ENCODE measurements at places on chromosomes 4 and X.

- no peak for DNase-seq
Measured at GRCh38 chr4:51885363-51885762, 42.4 kb downstream of the DCUN1D4 start.

- DNase-seq = no peak
Measured at GRCh38 chr4:71550220-71551165, 211.7 kb downstream of the SLC4A4 start.

DNA sequence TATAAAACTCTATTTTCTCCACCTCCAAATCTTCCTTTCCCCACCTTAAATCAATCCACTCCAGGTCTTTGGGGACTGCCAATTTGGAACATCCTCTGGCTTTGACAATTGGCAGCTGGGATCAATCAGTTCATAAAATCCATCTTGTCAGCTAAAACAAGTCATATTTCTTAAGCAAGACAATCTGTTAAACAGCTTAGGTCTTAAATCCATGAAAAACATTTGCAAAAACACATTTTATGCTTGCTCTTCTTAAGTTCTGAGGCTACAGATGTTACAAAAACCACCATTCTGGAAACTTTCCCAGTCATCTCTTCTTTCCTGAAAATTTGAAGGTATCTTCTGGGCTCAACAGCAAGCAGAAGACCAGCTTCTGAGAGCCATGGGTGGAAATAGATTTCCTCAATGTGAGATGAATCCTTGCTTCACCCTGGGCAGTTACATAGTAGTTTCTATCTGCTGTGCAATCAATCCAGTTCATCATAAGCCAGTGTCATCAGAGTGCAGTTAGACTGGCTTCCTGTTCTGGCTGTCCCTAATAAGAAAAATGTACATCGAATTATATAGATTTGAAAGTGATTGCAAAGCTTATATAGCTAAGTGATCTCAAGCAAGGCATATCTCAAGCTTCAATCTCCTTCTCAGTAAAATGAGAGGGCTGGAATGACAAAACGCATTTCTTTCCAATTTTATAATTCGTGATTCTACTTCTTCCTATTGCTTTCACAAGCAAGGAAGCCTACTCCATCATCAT is 402.7 kb upstream of the INTU start:
- DNase-seq = no peak

DNA sequence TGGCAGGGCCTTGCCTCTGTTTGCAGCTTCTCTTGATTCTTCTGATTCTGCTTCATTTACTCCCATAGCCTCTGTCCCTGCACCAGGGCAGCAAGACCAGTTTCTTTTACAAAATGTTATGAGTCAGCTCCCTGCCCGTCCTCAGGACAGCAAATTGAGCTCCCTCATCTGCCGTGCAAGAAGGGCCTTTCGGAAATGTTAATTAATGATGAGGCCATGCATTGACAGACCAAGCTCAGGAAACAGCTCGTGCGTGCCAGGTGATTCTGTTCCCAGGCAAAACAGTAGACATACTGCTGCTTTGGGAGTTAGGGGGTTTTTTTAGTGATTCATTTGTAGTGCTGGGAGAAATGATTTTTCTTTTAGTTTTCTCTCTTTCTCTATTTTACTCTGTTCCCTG is 231.7 kb downstream of the FBXW7 start:
- DNase-seq = no peak

GRCh38 chr4:101835121-101835904 is 44.8 kb downstream of the BANK1 start:
- no peak for DNase-seq

DNA sequence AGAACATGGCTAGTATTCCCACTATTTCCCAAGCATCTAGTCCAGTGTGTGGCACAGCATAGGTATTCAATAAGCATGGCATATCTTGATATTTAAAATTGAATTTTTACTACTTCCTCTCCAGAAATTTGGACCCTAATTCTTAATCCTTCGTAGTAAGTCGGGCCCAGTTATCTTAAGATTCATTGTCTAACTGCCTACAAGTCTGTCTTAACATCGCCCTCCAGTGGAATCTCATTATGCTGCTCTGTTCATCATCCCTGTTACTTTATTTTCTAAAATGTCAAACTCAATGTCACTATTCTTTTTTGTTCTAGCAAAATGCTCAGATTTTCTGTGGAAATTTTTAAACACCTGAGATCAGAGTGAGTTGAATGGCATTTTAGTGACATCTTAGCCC is 606.2 kb downstream of the KLHL13 start:
- no peak for DNase-seq

DNA sequence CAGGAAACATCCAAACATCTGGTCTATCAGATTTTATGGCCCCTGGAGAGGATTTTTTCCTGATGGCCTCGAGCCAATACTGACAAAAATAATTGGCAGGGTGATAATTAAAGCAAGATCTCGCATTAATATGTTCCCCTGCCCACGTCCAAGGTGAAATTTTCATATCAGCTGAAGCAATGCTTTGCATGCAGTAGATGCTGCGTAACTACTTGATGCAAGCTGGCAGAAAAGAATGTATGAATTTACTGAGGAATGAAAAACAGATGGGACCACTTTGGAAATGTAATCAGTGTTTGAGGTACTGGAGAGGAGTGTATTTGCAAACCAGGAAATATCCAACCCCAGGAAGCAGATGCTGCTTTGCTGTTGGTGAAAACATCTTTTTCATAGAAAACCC is 36.8 kb upstream of the REST start:
- DNase-seq = no peak

- no peak for DNase-seq
Measured at GRCh38 chr4:3476936-3477749, 14.0 kb downstream of the DOK7 start.

DNA sequence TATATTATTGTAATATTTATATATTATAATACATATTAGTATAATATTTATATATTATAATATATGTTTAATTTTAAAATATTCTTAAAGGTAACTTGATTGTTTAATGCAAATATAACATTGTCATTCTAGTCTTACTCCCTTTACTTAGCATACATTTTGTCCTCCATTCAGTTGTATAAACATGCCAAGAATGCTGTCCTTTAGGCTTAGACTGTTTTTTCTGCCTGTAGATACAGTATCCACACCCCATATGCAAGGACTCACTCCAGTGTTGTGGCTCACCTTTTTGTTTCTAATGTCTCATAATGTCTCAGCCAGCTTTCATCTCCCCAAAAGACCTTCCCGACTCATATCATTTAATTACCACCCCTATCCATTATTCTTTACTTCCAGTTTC is 2110.0 kb downstream of the PCDH7 start:
- no peak for DNase-seq

- DNase-seq = no peak
Measured at GRCh38 chr4:181225616-181226261, 1017.5 kb upstream of the TENM3 start.

- no peak for DNase-seq
Measured at GRCh38 chrX:54891573-54891972, 29.1 kb upstream of the TRO start.

- no peak for DNase-seq
Measured at GRCh38 chr4:42296196-42296595, 101.1 kb upstream of the SHISA3 start.

DNA sequence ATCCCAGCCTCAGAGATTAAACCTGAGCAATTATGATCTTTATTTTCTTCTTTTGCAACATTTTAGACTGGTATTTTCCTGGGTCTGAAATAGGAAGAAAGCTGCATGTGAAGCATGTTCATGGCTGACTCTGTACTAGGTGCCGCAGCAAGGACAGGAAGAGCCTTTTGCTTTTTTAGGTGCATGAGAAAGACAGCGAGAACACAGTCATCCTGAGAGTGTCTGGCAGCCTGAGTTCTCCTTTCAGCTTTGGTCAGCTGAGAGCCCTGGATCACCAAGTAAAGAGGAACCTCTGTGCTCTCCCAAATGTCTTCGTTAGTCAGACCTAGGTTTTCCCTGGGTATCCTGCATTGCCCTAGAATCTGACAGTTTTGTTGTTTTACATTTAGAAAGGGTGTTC is 29.8 kb downstream of the FAM149A start:
- no peak for DNase-seq

DNA sequence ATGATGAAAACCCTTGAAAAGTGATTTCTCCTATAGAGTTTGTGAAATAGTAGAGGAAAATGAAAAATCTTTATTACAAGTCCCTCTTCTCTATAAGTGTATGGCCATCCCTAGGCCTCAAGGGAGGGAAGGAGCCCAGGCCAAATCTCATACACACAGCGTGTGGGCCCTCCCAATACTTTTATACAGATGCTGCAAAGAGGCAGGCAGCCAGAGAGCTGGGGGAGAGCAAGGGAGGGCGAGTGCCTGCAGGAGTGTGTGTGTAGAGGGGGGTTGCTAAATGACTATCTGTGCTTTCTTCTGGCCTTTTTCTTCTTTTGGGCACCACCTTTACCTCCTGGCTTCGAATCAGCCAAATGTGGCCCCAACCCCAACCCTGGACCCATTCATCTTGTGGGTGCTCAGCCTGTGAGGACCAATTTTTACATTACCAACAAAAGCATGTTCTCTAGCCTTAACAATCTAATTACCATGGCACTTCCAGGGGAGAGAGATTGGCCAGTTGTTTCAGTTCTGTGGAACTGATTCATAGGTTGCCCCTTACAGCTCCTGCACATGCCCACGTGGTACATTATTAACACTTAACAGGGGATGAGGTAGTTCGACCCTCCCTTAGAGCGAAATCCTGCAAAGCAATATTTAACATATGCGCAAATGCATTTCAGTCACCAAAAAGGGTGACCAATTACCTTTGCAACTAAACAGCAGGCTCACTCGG is 2.0 kb downstream of the GPC3 start:
- DNase-seq = no peak

GRCh38 chr4:168152837-168153500 is 60.6 kb downstream of the ANXA10 start:
- no peak for DNase-seq

- no peak for DNase-seq
Measured at GRCh38 chrX:3226087-3226486, 120.4 kb downstream of the MXRA5 start.

DNA sequence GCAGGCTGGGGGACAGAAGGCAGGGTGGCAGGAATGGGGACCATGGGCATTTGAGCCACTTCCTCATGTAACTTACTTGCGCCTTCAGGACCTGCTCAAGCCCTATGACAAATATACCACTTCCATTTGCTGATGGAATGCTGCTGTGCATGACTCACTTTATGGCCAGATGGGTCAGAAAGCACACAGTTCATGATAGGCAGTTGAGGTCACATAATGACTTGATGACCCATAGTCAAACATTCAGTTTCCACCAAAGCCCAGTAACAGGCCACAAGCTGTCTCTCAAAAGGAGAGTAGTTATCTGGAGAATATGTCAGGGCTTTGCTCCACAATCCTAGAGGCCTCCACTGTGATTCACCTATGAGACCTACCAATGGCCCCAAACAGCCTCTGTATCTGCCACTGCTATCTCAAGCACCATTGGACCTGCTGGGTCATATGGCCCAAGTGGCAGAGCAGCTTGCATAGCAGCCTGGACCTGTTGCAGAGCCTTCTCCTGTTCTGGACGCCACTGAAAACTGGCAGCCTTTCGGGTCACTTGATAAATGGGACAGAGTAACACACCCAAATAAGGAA is 5.3 kb upstream of the PAPSS1 start:
- no peak for DNase-seq

GRCh38 chrX:41001327-41001726 is 83.9 kb upstream of the USP9X start:
- DNase-seq = no peak

GRCh38 chrX:12363216-12363615 is 224.9 kb downstream of the FRMPD4 start:
- DNase-seq = no peak

DNA sequence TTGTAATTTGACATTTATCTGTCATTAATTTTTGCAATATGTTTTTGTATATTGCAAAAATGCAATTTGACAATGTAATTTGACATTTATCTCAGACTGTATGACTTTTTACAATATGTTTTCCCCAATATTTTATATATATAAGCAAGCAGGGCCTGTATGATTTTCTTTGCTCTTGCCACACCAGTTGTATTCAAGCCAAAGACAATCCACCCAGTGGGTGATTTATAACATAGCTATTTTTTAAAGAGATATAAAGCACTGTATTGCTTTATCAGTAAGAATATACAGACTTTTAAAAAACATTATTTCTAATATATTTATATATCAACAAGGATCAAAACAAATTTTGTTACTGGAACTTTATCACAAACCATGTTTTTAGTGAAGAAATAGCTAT is 47.3 kb downstream of the SLIT2 start:
- DNase-seq = no peak

GRCh38 chrX:131054906-131055305 is 3.2 kb upstream of the ARHGAP36 start:
- no peak for DNase-seq

DNA sequence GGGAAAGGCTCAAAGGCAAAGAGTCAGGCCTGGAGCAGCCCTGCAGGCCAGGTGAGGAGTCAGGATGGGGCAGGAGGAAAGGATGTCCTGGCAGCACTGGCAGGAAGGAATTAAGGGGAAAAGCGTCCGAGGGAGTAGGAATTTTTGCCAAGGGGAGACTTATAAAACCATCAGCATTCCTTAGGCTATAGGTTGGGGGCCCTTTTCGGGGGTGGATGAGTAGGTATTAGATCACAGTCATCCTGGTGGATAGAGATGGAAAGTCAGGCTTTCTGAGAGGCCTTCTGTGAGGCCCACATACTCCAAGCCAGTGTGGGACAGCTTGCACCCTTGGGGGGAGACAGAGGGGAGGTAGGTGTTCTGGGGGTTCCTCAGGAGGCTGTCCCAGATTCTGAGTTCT is 12.3 kb downstream of the STARD8 start:
- no peak for DNase-seq

GRCh38 chr4:76013540-76013939 is 6.2 kb upstream of the CXCL9 start:
- no peak for DNase-seq

GRCh38 chr4:15182600-15183220 is 180.4 kb downstream of the CPEB2 start:
- DNase-seq = no peak

DNA sequence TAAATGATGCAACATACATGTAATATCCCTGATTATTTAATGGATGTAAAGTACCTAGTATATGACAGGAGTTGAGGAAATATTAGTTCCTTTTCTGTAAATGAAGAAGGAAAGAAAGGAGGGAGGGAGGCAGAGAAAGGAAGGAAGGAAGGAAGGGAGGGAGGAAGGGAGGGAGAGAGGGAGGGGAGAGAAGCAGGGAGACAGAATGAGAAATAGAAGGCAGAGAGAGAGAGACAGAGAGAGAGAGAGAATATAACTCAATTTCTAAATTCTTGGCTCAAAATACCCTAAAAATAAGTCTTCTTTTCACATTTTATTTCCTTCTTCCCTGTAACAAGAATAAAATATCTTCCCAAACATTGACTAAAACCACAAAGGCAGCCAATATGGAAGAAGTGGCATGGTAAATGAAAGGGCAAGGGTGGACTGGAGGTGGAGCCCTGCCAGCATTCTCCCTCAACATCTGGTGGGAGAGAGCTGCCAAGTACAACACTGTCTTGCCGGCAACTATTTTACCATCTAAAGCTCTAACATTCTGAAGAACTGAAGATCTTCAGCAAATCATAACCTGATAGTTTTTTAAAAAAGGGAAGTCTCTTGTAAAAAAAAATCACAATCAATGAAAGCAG is 245.1 kb downstream of the PPP3CA start:
- no peak for DNase-seq

- no peak for DNase-seq
Measured at GRCh38 chr4:147769386-147769785, 37.5 kb downstream of the ARHGAP10 start.

- DNase-seq = no peak
Measured at GRCh38 chr4:4875147-4875546, 15.7 kb downstream of the MSX1 start.

- DNase-seq = no peak
Measured at GRCh38 chrX:123570011-123570590, 162.8 kb downstream of the THOC2 start.

GRCh38 chr4:153781280-153781679 is 7.6 kb downstream of the SFRP2 start:
- DNase-seq = no peak

All from stimulated activated CD8-positive, alpha-beta memory T cell treated with anti-CD3 and anti-CD28 coated beads, Interleukin-12 subunit alpha, Interleukin-12 subunit beta, amount 100 ng/mL, for 4 hours (primary cell).